ENCODE measurements at places on chromosomes 3 and 15.

GRCh38 chr15:40891810-40892446 is 2.3 kb upstream of the VPS18 start:
- DNase-seq: no peak

GRCh38 chr3:127768346-127769008 is 53.8 kb downstream of the MGLL start:
- DNase-seq: no peak

DNA sequence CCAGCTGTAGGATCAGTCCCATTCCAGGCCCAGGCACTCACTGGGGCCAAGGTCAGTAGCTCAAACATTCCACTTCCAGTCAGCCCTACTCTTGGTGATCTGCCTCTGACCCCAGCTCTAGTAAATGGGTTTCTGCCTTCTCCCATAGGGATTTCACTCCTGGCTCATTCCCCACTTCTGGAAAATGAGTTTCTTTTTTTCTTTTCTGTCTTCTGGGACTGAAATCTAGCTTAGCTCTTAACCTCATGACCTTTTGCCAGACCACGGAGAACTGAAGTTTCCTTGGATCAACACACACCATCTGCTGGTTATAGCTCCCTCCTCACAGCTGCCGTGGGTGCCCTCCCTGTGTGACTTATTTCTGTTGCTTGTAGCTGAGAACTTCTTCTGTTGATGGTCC is 21.3 kb downstream of the MME start:
- no peak for DNase-seq

GRCh38 chr3:126114443-126115386 is 30.8 kb upstream of the SLC41A3 start:
- no peak for DNase-seq

GRCh38 chr3:167882057-167882667 is 146.6 kb downstream of the SERPINI1 start:
- no peak for DNase-seq

DNA sequence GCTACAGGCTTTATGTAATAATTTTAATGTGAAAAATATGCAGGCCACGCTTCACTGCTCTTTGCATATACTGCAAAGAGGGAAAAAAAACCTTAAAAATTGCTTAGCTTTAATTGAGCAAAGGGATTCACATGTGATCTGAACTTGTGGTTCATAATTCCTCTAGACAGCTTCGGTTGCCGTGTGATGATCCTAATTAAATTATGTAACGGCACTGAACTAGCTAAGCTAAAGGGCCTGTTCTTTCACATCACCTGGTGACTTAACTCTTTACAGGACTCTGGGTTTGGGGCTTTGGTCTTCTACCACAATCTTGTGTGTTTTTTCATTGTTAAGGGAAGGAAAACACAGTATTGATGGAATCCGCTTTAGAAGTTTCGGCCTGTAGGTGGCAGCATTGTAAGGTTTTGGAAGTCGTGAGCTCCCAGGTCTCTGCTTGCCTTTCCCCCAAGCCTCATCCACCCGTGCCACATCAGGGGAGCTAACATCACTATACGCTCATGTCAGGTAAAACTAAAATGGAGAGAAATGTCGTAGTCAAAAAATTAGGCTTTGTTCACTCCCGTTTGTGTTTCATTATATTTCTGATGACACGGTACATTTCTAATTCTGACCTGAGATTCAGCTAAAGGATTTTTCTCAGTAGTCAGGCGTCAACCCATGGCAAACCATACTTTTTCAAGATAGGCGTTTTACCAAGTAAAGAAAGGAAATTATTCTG is 205.6 kb upstream of the DPH6 start:
- DNase-seq: peak; percentile 6

DNA sequence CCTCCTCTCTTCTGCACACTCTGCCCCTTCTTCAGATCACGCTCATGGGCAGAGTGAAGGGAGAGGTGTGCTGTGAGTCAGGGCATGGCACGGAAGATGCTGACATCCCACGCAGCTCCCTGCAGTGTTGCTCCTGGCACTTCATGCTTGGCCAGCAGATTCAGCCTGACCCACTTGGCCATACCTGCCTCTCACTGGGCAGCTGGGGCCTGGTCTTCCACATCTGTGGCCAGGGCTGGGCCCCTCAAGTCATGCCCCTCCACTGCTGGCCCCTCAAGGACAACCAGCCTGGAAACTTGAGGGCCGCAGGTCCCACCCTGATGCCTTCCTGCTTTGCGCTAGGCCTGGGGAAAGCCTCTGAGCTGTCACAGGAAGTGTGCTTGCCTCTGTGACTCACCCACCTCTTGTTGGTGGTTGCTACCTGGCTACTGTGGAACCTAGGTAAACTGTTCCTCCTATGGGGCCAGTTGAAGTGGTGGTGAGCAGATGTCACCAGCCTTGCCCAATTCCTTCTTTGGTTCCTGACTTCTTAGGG is 48.7 kb downstream of the BSN start:
- peak; percentile 24 for DNase-seq

GRCh38 chr3:112735926-112736325 is 95.0 kb upstream of the CCDC80 start:
- DNase-seq: no peak

- no peak for DNase-seq
Measured at GRCh38 chr3:13160619-13161018, 87.4 kb upstream of the IQSEC1 start.

DNA sequence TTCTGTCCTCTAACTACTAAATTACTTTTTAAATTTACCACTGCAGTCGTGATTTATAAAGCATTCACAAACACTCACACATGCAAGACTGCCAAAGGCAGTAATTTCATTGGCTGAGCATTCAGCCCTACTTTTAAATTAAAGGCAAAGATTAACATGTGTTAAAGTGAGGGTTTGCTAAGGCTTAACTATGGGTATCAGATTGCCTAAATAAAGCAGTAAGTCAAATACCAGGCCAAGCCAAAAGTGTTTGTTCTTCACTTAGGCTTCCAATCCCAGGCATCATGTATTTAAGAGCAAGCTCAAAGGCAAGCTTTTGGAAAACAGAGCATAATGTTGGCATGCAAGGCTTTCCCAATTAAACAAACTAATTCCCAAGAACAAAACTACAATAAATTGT is 187.3 kb downstream of the SUCNR1 start:
- DNase-seq: no peak

- no peak for DNase-seq
Measured at GRCh38 chr3:40079203-40079846, 230.2 kb upstream of the EIF1B start.

- no peak for DNase-seq
Measured at GRCh38 chr3:42202217-42202865, 63.6 kb downstream of the CCK start.

GRCh38 chr3:133137042-133137996 is 99.1 kb downstream of the TMEM108 start:
- DNase-seq: no peak

- no peak for DNase-seq
Measured at GRCh38 chr15:87732976-87733375, 523.6 kb downstream of the NTRK3 start.
